AG04450 (cell line): ENCODE measurements at places on chromosomes 7 and 10.

- no peak for DNase-seq
These were observed 283.9 kb upstream of the DKK1 start for GRCh38 chr10:52030051-52030790.

DNA sequence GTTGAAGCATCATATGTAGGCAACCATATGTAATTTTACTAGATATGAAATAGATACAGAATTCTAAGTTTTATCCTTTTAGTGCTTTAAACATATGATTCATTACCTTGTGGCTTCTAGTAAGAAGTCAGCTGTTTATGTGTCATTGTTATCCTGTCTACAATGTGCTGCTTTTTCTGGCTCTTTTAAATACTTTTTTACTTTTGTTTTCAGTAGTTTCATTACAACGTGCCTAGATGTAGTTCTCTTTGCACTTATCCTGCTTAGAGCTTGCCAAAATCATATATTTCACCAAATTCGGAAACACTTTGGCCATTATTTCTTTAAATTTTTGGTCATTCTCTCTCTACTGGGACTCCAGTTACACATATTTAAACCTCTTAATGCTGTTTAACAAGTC lies 26.4 kb downstream of the YAE1 start:
- DNase-seq = no peak

- DNase-seq = no peak
These were observed 340.3 kb upstream of the PRKCQ start for GRCh38 chr10:6920072-6921019.

- DNase-seq = no peak
These were observed 25.1 kb upstream of the VPS41 start for GRCh38 chr7:38934051-38934450.

GRCh38 chr7:131111081-131111576 lies 216.5 kb upstream of the MKLN1 start:
- DNase-seq = no peak

- DNase-seq = no peak
These were observed 90.9 kb downstream of the NEUROD6 start for GRCh38 chr7:31249671-31250070.

DNA sequence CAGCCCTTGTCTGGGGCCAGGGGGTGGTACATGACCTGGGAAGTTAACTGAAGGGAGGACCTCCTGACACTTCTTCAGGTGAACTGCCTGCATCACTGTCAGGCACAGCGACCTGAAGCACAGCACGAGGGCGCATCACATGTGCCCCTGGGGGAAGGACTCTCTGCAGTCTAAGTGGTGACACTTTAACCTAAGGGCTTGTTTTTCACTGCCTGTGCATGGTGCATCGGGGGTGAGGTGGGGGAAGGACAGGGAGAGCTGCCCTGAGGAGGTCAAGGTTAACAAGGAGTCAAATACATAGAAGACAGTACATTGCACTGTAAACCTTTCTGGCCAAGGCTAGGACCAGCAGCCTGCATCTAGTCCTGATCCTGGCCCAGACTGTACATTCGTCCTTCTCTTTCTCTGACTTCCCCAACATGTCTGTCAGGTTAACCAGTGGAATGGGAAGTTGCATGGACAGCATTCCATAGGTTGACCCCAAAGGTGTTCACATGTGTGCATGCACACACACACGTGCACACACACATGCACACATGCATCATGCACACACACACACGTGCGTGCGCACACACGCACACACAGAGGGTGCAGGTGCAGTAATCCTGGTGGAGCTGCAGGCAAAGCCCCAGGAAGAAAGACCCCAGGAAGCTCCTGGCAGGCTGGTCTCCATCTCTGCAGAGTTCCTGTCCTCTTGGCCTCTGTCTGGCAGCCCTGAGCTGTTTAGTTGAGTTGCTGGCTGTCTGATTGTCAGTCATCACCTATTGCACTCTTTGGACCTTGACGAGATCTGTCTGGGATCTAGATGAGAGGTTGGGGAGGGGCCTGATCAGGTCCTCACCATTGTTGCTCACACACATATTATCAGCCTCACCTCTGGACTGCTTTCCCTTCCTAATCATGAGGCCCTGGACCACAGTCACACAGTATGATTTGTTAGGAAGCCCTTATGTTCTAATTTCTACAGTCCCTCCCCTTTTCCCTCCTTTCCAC lies 37.8 kb downstream of the WDFY4 start:
- no peak for DNase-seq

- DNase-seq = peak; percentile 2
These were observed 34.1 kb upstream of the NOBOX start for GRCh38 chr7:144437370-144438191.

- DNase-seq = no peak
These were observed 58.7 kb upstream of the PFKP start for GRCh38 chr10:3008518-3009195.

- no peak for DNase-seq
These were observed 72.3 kb upstream of the STEAP1B start for GRCh38 chr7:22572292-22572691.

GRCh38 chr10:60606343-60607080 lies 171.8 kb upstream of the CDK1 start:
- no peak for DNase-seq
